Activated T-helper 2 cell treated with anti-CD3 and anti-CD28 coated beads, Interferon-gamma antibody, Interleukin-2, Interleukin-4, amounts not matched to agents 10 μg/mL and 5 μg/mL and 100 μg/mL, durations not matched to agents 14 hours and 24 hours and 36 hours (primary cell): ENCODE measurements at places on chromosomes 1 and 21.

DNA sequence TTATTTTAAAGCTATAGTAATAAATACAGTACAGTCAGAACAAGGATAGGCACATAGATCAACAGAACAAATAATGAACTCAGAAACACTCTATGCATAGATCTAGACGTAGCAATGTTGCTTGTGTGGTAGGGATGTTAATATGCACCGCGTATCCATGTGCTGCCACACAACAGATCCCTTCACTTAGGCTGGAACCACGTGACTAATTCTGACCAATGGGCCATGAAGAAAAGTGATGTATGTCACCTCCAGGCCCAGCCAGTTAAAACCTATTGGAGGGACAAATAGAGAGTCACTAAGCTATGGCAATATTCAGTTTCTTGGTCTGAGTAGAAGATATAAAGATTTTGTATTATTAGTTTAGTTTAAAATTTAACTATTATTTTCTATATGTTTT, 91.4 kb downstream of the ADAMTS1 start:
- no peak for DNase-seq
- H3K27ac ChIP-seq: no peak overlapping the region
- no peaks in the 10 kb centered on the region for H3K36me3 ChIP-seq
- H3K4me3 ChIP-seq: no peak overlapping the region
- no peaks in the 10 kb centered on the region for H3K4me1 ChIP-seq
- H3K27me3 ChIP-seq: no peaks in the 10 kb centered on the region

- peaks cover 15% of the 10 kb centered on the region for H3K27me3 ChIP-seq
- no peak overlapping the region for H3K4me3 ChIP-seq
- no peaks in the 10 kb centered on the region for H3K36me3 ChIP-seq
Observed at GRCh38 chr1:7684861-7685635, 86.0 kb upstream of the VAMP3 start.

DNA sequence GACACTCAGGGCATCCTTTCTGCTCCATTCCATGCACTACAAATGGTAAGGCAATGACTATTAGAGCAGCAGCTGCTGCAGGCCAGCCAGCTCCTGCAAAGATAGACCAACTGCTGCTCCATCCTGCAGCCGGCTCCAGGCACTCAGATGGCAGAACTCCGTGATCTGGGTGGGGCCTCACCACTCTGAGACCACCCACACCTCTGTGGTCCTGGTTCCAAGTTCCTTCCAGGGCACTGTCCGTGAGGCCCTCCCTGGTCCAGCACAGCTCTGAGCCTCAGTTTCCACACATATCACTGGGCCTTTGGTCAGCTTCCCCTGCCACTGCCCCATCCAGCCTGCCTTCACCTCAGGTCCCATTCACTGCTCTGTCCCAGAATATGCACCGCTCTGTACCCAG, 114.7 kb downstream of the DMRTB1 start:
- no peak overlapping the region for H3K4me3 ChIP-seq
- no peaks in the 10 kb centered on the region for H3K36me3 ChIP-seq
- no peak for DNase-seq
- H3K4me1 ChIP-seq: no peaks in the 10 kb centered on the region

DNA sequence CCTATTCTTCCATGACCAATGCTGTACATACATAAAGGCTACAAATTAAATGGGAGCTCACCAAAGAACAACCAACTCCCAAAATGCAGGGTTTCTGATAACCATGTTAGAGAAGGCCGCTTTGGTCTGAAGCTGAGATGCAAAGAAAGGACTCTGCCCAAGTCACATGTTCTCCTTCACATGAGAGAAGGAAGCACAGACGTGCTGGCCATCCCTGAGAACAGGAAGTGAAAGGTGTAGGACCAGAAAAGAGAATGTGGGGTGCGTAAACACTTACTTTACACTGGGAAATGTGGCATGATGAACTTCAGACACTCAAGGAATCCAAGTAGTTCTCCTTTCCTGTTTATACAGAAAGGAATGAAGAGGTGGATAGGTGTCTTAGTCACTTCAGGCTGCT, 31.7 kb upstream of the TADA1 start:
- peaks cover 4% of the 10 kb centered on the region for H3K36me3 ChIP-seq
- DNase-seq: no peak
- H3K27ac ChIP-seq: no peak overlapping the region
- H3K27me3 ChIP-seq: peaks cover 9% of the 10 kb centered on the region
- H3K4me1 ChIP-seq: peaks cover 39% of the 10 kb centered on the region

- H3K4me1 ChIP-seq: no peaks in the 10 kb centered on the region
- no peak for DNase-seq
- no peak overlapping the region for H3K4me3 ChIP-seq
- no peaks in the 10 kb centered on the region for H3K27me3 ChIP-seq
- no peak overlapping the region for H3K27ac ChIP-seq
Observed at GRCh38 chr1:58437623-58438022, 108.9 kb downstream of the OMA1 start.

- no peak for DNase-seq
- no peaks in the 10 kb centered on the region for H3K36me3 ChIP-seq
- H3K4me1 ChIP-seq: no peaks in the 10 kb centered on the region
Observed at GRCh38 chr1:34774957-34775356, 6.1 kb upstream of the GJB3 start.

- H3K27ac ChIP-seq: peak overlapping the region; percentile 54
- H3K4me1 ChIP-seq: peaks cover 37% of the 10 kb centered on the region
- H3K4me3 ChIP-seq: no peak overlapping the region
- H3K27me3 ChIP-seq: no peaks in the 10 kb centered on the region
- peaks cover 78% of the 10 kb centered on the region for H3K36me3 ChIP-seq
Observed at GRCh38 chr1:8858888-8859706, 19.4 kb downstream of the ENO1 start.

DNA sequence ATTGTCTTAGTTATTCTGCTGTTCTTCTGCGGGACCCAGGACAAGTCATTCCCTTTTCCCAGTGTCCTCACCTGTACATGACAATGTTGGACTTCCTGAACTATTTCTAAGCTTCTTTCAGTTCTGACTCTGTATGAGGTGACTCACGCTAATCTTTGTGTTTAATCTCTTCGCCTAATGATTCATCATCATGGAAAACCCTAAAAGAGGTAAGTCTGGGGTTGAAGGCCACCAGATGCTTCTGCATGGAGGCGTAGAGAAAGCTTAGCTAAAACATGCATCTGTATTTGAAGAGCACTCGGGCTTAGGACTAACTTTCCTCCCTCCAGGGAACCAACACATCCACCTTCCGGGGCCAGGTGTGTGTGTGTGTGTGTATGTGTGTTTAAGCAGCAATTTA, 7.4 kb downstream of the SPRR5 start:
- H3K4me3 ChIP-seq: no peak overlapping the region
- H3K27me3 ChIP-seq: no peaks in the 10 kb centered on the region
- no peak for DNase-seq
- H3K36me3 ChIP-seq: no peaks in the 10 kb centered on the region

DNA sequence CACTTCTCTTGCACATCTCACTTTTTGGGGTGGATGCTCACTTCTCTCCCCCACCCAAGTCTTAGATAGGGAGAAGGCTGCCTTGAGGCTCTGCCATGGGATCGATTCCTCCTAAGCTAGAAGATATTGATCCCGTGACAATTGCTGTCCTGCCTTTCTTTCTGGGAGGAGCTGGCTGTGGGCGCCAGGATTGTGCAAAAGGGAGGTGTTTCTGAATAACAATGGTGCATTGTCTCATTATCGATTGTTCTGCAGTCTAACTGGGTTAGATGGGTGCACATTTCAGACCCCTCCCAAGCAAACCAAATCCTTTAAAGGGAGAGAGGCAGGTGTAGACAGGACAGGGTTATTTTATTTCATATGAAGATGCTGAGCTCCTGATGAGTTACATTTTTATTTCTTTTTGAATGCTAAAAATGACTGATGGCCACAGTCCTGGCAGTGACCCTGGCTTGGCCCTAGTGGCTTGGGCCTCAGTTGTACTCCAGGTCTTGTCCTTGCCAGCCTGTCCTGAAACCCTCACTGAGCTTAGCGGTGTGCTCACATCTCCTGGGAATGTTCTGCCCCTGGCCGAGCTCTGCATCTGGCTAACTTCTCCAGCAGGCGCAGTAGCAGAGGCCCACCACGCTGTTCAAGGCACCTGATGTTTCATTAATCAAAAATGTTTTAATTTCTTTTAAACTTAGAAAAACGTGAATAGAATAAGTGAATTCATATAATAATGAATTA, 99.0 kb upstream of the KAZN start:
- DNase-seq: no peak
- H3K36me3 ChIP-seq: no peaks in the 10 kb centered on the region
- peaks cover 4% of the 10 kb centered on the region for H3K4me1 ChIP-seq
- H3K4me3 ChIP-seq: no peak overlapping the region
- H3K27ac ChIP-seq: no peak overlapping the region
- H3K27me3 ChIP-seq: peaks cover 2% of the 10 kb centered on the region

- no peaks in the 10 kb centered on the region for H3K4me1 ChIP-seq
- no peaks in the 10 kb centered on the region for H3K27me3 ChIP-seq
- H3K27ac ChIP-seq: no peak overlapping the region
- no peak overlapping the region for H3K4me3 ChIP-seq
Observed at GRCh38 chr1:201381130-201381529, 3.6 kb upstream of the TNNT2 start.

- no peaks in the 10 kb centered on the region for H3K36me3 ChIP-seq
- no peaks in the 10 kb centered on the region for H3K4me1 ChIP-seq
- no peak overlapping the region for H3K27ac ChIP-seq
- H3K27me3 ChIP-seq: no peaks in the 10 kb centered on the region
- DNase-seq: no peak
Observed at GRCh38 chr1:238232084-238232710, 341.5 kb upstream of the ZP4 start.

DNA sequence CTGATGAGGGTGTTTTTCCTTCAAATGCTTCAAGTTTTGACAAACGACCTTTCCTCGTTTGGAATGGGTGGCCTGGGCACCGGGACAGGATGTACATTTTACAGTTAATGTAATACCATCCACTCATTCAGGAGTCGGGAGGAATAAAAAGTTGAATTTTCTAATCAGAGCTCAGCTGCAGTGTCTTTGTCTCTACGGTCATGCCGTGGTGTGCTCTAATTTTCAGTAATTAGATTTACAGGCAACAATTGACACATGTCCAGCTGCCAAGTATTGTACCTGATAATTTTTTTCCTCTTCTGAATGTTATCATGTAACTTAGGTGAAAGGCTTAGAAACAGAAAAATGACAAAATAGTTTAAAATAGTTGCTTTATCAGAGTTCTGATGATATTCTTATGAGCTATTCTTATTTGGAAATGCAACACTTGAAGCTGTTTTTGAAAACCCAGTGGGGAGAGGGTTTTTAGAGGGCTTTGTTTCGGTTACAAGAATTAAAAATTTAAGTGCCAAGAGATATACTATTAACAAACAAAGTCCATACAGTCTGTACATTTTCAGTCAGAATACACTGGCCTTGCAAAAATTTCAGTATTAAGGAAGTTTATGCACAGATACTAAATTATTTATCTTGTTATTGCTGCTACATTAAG, 1.0 kb downstream of the CDKN2C start:
- H3K4me1 ChIP-seq: peaks cover 29% of the 10 kb centered on the region
- peak overlapping the region; percentile 93 for H3K4me3 ChIP-seq
- no peak for DNase-seq
- H3K36me3 ChIP-seq: peaks cover 42% of the 10 kb centered on the region
- no peak overlapping the region for H3K27ac ChIP-seq

DNA sequence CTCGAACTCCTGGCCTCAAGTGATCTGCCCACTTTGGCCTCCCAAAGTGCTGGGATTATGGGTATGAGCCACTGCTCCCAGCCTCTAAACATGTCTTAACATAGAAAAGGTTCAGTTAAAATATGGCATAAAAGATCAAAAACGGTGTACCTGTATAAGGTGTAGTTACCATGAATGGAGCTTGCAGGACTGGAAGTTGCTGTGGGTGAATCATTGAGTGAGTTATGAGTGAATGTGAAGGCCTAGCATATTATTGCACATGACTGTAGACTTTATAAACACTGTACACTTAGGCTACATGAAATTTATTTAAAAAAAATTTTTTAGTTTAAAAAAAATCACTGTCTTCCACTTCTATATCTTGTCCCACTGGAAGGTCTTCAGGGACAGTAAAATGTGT, 15.7 kb downstream of the ABCD3 start:
- H3K27me3 ChIP-seq: no peaks in the 10 kb centered on the region
- H3K4me3 ChIP-seq: no peak overlapping the region
- peaks cover 22% of the 10 kb centered on the region for H3K4me1 ChIP-seq
- H3K36me3 ChIP-seq: peaks cover 53% of the 10 kb centered on the region

DNA sequence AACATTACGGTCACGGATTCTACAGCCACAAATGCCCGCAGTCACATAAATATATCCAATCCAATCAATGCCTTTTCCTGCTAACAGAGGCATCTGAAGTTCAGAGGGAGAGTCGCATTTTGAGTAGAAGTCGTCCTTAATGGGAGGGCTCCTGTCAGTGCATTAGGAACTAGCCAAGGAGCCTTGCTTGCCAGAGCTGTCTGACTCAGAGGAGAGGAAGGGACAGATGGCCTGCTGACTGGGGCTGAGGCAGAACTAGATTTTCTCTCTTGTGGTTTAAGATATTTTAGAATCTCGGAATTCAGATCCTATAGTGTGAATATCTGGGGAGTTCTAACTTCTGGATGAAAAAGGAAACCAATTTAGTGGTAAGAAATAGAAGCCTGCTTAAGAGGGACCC, 10.6 kb downstream of the XKR8 start:
- no peak for DNase-seq
- no peaks in the 10 kb centered on the region for H3K27me3 ChIP-seq
- no peak overlapping the region for H3K27ac ChIP-seq

DNA sequence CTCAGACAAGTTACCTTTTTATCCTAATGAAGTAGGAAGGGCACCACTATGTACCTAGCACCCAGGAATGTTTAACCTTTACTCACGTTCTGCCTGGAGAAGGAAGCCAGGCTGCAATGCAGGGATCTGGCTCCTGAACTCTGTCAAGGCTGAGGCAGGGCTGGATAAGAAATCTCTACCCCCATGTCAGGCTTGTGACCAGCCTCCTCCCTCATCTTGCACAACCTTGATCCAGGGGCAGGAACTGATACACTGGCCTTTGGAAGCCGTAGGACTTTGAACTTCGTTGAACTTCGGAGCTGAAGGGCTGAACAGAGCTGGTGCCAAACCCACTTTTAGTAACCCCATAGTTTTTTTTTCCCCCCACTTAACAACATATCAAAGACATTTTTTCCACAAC, 8.0 kb upstream of the AKR1A1 start:
- H3K27ac ChIP-seq: no peak overlapping the region
- H3K4me1 ChIP-seq: peaks cover 33% of the 10 kb centered on the region
- no peak overlapping the region for H3K4me3 ChIP-seq
- no peak for DNase-seq
- peaks cover 3% of the 10 kb centered on the region for H3K27me3 ChIP-seq

- peaks cover 12% of the 10 kb centered on the region for H3K4me1 ChIP-seq
- H3K4me3 ChIP-seq: peak overlapping the region; percentile 40
- no peak for DNase-seq
- H3K27me3 ChIP-seq: peaks cover 71% of the 10 kb centered on the region
Observed at GRCh38 chr1:66752671-66753371, 562 bp downstream of the DYNLT5 start.

GRCh38 chr1:116909512-116910378, at the start of gene PTGFRN:
PTGFRN (plus strand) TSS chr1:116909916; CDS start chr1:116910204, 288 bp downstream.
- H3K4me1 ChIP-seq: no peaks in the 10 kb centered on the region
- H3K36me3 ChIP-seq: no peaks in the 10 kb centered on the region
- peak within 1 kb of the TSS; percentile 73 for H3K27ac ChIP-seq
- DNase-seq: no peak
- peaks cover 8% of the 10 kb centered on the region for H3K27me3 ChIP-seq

- peaks cover 1% of the 10 kb centered on the region for H3K27me3 ChIP-seq
- DNase-seq: no peak
- peaks cover 5% of the 10 kb centered on the region for H3K4me1 ChIP-seq
- no peak overlapping the region for H3K27ac ChIP-seq
- no peak overlapping the region for H3K4me3 ChIP-seq
- H3K36me3 ChIP-seq: no peaks in the 10 kb centered on the region
Observed at GRCh38 chr1:54710841-54711240, 4.8 kb upstream of the TTC4 start.
